ENCODE measurements at places on chromosomes 6 and 20.

DNA sequence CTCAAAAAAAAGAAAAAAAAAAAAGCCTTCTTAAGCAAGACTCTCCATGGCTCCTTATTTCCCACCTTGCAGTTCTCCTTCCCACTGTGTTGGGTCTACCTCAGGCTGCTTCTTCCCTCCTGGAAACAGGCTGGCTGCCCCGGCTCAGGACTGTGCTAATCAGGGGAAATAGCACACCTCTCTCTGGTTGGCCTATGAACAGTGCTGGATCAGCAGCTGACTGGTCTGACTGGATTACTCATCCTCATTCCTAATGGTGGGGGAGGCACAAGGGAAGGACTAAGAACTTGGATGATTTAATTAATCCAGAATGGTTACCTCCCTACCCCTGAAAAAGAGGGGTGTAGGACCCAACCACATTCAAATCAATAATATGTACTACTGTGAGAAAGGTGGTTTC, 3.9 kb upstream of the SRSF3 start:
- no peak for DNase-seq

GRCh38 chr20:43949741-43950618, 35.3 kb downstream of the TOX2 start:
- peak; percentile 34 for DNase-seq

- DNase-seq, result no peak
Observed at GRCh38 chr6:156167625-156168071, 609.5 kb upstream of the ARID1B start.

- DNase-seq, result no peak
Observed at GRCh38 chr6:128017288-128017687, 116.4 kb upstream of the THEMIS start.

Data from activated naive CD4-positive, alpha-beta T cell (primary cell).